ENCODE measurements at places on chromosomes 16 and 17.

DNA sequence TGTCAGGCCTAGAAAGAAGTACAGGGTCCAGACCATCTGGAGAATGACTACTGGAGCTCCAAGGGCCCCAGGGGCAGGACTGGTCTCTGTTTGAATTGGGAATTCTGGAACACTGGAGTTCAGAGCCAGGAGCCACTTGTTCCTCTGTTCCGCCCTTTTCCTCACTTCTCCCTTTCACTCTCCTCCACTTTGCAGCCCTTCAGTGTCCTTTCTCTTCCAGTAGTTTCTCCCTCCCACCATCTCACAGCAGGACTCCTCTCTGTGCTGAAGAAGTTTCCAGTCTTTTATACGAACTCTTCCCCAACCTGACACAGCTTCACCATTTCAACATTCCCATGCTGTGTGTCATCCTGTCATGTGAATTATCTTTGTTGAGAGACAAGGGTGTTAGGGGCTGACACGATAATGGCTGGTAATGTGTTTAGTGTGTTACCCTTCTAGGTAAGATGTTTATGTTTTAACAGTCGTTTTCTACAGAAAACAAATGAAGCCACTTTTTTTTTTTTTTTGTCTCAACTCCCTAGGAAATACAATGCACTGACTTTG, 180.3 kb upstream of the MYOCD start:
- DNase-seq = no peak

GRCh38 chr16:27547134-27547533, 2.6 kb downstream of the GTF3C1 start:
- peak; percentile 74 for DNase-seq

- DNase-seq = no peak
Measured at GRCh38 chr16:78259873-78260272, 160.4 kb downstream of the WWOX start.

DNA sequence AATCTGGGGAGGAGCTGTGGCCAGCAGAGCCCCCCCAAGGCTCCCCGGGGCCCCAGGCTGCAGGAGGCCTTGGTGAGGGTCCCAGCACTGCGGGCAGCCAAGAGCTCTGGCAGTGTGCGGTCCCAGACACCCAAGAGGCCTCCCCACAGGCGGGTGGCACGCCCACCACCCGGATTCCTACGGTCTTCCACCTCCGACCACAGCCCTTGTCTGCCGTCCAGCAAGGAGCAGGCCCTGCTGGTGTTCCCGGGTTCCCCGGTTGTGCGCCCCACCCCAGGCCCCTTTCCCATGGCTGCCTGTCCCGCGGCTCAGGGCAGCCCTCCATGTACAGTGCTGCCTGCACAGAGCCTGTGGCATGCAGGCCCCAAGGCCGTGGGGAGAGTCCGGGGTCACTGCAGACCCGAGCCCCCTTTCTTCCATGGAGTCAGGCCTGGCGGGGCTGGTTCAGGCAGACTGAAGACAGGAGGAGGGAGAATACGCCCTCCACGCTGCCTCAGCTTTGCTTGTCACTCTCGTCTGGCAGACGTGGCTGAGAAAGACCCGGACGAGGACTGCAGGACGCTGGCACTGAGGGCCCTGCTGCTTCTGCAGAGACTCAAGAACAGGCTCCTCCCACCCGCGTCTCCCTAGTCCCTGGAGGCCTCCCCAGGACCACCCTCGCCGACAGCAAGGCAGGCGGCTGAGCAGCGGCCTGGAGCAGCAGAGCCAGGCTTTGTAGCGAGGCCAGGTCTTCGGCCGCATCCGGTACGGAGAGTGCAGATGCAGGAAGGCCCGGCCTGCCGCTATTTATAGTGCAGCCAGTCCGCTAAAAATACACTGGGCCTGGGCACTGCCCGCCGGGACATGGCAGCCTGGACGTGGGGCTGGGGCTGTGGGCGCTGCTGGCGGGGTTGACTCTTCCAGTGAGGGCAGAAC, 16.4 kb downstream of the TELO2 start:
- DNase-seq = no peak

DNA sequence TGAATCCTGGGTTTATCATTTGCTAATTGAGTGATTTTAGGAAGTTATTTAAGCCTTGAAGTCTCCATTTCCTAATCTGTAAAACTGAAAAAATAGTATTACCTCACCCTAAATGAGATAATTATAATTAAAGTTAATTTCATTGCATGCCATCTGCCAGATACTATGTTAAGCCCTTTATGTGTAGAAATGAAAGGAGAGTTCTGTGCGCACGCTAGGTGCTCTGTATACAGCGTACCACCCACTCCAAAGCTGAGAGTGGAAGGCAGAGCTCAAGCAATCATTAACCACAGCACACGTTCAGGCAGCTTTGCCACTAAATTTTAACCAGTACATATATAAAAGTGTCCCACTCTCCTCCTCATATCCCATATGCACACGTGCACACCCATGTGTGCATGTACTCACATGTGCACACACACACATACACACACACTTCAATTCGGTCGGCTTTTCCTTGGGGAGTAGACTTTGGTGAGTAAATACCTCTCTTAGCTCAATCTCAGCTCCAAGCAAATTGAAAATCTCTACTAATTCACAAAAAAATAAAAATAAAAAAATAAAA, 204.8 kb downstream of the GRIN2A start:
- DNase-seq = no peak

GRCh38 chr16:55502801-55503366, 6.0 kb upstream of the LPCAT2 start:
- DNase-seq = peak; percentile 84

DNA sequence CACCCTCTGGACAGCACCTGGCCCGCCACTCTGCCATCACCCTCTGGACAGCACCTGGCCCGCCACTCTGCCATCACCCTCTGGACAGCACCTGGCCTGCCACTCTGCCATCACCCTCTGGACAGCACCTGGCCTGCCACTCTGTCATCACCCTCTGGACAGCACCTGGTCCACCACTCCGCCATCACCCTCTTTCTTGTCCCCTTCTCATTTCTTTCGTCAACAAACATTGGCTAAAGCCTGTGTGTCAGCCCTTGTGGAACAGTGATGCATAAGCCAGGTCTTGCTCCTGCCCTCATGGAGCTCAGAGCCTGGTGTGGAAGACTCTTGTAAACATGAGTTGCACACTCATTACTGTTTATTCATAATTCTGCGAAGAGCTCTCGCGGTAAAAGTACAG, 31.2 kb downstream of the CDK5R1 start:
- DNase-seq = no peak

DNA sequence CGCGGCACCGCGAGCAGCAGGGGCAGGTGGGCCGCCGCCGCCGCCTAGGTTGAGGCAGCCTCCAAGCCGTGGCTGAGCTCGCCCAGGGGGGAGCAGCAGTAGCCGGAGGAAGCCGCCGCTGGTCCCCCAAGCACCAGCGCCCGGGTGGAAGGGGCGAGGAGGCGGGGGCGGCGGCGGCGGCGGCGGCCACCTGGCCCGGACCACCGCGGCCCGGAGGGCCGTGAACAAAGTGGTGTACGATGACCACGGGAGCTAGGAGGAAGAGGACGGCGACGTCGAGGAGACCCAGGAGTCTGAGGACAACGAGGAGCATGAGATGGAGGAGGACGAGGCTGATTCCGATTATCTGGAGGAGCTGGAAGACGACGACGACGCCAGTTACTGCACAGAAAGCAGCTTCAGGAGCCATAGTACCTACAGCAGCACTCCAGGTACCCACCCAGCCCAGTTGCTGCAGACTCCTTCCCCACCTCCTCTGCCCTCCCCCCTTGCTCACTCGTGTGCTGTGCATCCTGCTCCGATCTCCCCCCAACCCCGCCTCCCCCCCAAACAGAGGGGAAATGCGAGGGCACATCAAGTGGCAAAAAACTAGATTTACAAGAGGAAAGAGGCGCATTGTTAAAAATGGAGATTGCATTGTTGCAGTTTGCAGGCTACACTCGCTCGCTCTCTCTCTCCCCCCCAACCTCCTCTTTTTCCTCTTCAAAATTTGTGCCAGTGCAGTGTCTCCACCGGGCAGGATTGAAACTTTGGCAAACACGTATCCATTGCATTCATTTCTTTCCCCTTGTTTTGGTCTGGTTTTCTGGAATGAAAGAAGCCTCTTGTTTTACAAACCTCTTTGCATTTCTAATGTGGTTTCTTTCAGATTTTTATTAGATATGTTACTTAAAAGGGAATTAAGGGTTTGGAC, 41.8 kb upstream of the AMZ2 start:
- DNase-seq = no peak

- DNase-seq = no peak
Measured at GRCh38 chr17:35345445-35345925, 27.9 kb downstream of the SLFN11 start.

- no peak for DNase-seq
Measured at GRCh38 chr16:57184887-57185445, 873 bp downstream of the PSME3IP1 start.

DNA sequence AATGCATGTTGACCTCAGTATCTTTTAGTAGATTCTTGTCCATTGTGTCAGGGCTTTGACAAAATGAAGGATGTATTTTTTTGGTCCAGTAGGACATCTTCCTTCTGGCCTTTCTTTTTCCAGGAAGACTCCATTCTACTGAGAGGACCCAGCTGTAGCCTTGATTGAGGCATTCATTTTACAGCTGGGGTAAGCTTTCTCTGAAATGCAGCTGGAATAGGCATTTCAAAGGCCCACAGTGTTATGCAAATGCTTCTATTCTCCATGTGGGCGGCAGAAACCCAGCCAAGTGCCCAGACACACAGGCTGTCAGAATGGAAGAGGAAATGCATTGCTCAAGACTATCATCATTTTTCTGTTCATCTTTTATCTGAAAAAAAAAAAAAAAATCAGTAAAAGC, 629.0 kb upstream of the CDH8 start:
- DNase-seq = no peak

DNA sequence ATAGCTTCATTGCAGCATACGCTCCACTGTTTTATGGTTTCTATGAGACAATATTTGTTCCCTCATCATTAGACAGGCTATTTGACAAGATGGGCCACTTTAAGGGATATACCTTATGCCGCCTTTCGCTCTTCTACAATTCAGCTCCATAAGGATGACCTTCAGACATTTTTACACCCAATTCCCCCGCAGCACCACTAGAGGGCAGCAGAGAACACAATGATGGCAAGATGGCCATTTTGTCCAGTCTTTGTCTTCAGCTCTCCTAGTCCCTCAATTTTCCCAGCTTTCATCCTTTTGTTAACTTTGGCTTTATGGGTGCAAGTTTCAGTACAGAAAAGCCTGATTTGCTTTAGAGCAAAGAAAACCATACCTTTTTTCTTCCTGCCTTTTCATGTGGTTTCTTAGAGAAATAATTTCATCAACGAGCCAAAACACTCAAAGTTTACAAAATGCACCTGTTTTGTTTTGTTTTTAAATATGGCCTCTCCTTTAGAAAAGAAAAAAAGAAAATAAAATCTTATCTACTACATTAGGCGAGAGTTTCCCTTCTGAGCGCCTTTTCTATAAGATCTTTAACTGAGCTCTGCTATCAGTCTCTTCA, 355.3 kb downstream of the TOX3 start:
- peak; percentile 64 for DNase-seq

DNA sequence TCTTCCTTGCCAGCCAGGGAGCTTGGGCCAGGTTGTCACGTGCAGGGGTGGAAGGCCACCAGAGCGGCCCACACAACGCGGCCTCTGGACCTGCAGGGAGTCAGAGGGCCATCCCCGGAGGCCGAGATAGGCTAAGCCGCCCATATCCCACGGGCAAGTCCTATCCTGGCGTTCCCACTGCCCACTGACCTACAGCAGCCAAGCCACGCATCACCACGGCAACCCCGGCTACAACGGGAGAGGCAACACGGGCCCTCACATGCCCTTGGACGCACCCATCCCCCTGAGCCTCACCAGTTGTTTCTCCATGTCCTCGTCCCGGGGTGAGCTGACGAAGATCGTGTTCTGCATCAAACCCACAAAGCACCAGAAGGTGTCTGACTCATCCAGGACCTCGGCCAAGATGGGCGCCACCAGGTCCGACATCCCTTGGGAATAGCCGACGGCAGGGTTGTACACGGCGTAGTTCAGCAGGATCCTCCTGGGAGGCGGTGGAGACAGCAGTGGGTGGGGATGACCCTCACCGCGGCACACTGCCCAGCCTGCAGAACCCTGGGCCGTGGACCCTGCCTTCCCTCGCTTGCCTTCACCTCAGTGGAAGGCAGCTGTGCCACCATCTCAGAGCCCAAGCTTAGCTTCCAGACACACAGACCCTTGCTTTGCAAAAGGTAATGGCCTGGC, 88.2 kb downstream of the TBC1D16 start:
- DNase-seq = no peak

GRCh38 chr16:87765473-87765775, 362 bp downstream of the KLHDC4 start:
- DNase-seq = no peak

DNA sequence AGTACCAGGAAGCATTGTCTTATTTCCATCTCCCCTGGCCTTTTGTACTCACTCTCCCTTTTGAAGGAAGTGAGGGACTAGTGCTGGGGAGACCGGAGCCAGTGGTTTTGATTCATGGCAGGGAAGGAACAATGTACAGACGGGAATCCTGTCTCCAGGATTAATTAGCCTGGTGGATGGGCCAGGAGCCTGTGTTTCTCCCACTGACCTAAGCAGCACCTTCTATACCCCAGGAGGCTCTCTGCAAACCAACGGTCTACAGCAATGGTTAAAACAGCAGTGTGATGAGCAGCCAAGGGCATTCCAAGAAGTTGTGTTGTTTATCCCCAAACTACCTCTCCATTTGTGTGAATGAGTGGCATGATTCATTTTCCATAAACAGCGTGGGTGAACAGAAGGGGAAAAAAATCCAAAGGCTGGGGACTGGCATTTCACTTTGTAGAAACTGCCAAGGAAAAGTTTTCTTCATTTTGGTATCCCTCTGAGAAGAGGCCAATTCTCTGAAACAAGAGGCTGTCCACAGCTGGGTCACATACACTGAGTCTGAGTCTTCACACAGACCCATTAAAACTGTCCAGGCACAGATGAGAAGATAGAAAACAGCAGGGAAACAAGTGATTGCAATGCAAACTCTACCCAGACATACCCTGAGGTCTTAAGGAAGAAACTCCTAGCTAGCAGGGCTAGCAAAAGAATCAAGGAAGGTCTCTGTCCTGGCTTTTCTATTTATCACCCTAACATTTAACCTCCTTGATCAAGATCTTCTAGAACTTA, 18.1 kb downstream of the ANKFN1 start:
- peak; percentile 39 for DNase-seq

- no peak for DNase-seq
Measured at GRCh38 chr17:45841186-45841585, 3.5 kb upstream of the SPPL2C start.

- no peak for DNase-seq
Measured at GRCh38 chr16:72824761-72825160, 223.2 kb downstream of the ZFHX3 start.

GRCh38 chr17:14042411-14042810, 26.9 kb upstream of the COX10 start:
- no peak for DNase-seq

- no peak for DNase-seq
Measured at GRCh38 chr17:51855806-51856205, 302.7 kb downstream of the CA10 start.

- DNase-seq = no peak
Measured at GRCh38 chr17:63431939-63432804, 13.9 kb downstream of the CYB561 start.

- no peak for DNase-seq
Measured at GRCh38 chr16:87470332-87470731, 22.5 kb downstream of the ZCCHC14 start.

Measured in AG10803 (cell line).